ENCODE measurements at places on chromosomes 16 and 17.

DNA sequence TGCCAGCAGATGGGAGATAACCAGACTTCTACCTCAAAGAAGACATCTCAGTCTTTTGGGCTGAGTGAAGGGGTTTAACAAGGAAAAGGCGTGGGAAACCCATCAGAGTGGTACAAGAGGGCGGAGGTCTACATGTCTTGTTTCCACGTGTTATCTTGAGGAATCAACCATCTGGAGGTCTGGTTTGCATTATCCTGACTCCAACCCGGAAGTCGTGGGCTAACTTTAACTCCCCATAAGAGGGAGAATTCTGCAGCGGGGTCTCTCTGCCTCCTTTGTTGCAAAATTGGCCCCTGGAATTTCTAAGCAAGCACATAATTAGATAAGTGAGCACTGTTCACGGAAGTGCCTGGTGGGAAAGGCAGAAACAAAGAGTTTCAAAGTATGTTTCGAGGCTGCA is 398.7 kb upstream of the C16orf82 start:
- no peak for DNase-seq

GRCh38 chr17:11144358-11145233 is 96.4 kb upstream of the SHISA6 start:
- DNase-seq = no peak

DNA sequence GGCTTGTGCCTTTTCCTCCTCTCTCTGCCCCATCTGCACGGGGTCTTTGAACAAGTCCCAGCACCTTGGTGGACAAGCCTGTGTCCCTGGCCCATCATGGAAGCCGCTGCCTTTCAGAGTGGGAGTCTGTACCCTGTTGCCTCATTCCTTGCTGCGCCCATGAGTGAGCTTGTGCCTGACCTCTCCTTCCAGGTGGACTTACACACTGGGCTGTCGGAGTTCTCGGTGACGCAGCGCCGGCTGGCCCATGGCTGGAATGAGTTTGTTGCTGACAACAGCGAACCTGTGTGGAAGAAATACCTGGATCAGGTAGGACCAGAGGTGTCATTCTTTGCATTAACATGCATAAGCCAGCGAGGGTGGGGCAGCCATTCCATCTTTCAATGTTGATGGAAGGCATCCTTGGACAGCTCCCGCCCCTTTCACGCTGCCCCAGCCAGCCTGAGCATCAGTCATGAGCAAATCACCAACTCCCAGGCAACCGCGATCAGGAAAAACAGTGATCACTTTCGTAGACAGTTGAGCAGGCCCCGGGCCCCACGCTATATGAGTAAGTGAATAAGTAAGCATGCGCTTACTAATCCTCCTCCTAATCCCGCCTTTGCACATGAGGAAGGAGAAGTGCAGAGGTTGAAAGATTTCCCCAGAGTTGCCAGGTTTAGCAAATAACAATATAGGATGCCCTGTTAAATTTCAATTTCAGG is 36.8 kb downstream of the ATP2C2 start:
- no peak for DNase-seq

DNA sequence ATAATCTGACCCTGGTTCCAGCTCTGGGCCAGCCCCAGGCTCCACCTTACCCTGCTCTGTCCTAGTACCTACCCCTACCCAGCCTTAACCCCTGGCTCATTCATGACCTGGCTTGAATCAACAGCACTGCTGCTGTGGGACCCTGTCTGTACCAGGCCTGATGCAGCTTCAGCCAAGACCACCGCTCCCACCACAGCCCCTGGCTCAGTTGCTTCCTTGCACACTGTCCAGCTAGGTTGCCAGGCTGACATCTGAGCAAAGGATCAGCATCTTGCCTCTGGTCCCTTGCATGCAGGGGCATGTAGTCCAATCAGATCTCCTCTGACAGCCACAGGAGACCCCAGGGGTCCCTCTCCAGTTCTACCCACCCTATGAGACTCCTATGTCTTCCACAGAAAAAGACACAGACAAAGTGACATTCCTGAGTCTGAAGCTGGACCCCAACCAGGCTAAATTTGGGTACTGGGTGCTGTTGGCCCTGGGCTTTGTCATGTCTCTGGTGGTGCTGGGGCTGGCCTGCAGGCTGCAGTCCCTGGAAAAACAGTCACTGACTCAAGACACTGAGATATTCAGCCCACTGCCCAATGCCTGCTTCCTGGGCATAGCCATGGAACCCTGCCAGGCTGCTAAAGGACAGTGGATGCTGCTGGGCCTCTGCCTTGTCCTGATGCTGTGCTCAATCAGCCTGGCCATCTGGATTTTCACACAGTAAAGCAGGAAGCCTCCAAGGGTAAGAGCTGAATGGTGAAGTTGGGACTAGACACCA is 3.9 kb upstream of the KCNH6 start:
- DNase-seq = no peak

GRCh38 chr17:72462814-72463213 is 342.0 kb downstream of the SOX9 start:
- no peak for DNase-seq

Measured in GM10248 (cell line).